ENCODE measurements at places on chromosomes 13 and 19.

GRCh38 chr13:32426191-32426989 lies 1.5 kb downstream of the N4BP2L1 start:
- DNase-seq: peak; percentile 16

DNA sequence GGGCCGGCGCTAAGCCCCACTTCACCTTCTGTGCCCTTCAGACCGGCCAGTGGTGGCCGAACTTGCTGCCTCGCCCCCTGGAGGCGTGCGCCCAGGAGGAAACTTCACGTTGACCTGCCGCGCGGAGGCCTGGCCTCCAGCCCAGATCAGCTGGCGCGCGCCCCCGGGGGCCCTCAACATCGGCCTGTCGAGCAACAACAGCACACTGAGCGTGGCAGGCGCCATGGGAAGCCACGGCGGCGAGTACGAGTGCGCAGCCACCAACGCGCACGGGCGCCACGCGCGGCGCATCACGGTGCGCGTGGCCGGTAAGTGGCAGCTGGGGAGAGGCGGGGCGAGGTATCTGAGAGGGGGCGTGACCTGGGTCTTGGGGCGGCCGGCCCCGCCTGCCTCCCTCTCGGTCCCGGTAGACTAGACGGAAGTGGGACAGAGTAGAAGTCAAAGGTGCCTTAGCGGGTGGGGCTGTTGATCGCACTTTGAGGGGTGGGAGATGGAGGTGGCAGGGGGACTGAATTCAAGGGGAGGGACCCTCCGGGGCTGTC lies 5.6 kb downstream of the ICAM5 start:
- no peak for DNase-seq

GRCh38 chr19:48169939-48170803 lies at the start of the genes LIG1 and ZSWIM9:
Gene LIG1, minus strand, starts transcription at chr19:48170344. Its CDS starts 4,778 bp downstream, at chr19:48165566.
Gene ZSWIM9, plus strand, starts transcription at chr19:48170680. Its CDS starts 1,123 bp downstream, at chr19:48171803.
- DNase-seq: peak; percentile 90

- DNase-seq: no peak
Measured at GRCh38 chr13:29483211-29483610, 112.3 kb downstream of the SLC7A1 start.

DNA sequence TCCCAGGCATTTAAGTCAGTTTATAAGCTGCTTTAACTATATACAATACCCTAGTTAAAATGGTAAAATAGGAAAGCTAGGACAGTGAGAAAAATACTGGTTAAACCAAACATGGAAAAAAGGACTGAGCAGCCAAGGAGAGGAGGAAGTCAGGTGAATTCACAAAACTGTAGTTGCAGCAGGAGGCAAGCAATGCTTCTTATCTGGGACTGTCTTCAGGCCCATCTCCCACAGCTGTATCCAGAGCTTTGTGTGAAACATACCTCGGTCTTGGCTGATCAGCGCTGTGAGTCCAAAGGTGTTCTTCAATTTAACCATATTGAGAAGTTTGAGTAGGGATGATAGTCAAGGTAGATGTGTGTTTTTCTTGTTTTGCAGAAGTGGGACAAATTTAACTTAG lies 15.7 kb upstream of the SUPT20H start:
- no peak for DNase-seq

DNA sequence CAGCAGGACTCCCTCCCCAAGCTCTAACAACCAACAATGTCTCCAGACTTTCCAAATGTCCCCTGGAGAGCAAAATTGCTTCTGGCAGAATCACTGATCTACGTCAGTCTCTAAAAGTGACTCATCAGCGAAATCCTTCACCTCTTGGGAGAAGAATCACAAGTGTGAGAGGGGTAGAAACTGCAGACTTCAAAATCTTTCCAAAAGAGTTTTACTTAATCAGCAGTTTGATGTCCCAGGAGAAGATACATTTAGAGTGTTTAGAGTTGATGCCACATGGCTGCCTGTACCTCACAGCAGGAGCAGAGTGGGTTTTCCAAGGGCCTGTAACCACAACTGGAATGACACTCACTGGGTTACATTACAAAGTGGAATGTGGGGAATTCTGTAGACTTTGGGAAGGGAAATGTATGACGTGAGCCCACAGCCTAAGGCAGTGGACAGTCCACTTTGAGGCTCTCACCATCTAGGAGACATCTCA lies 6.2 kb upstream of the CEACAM5 start:
- no peak for DNase-seq

DNA sequence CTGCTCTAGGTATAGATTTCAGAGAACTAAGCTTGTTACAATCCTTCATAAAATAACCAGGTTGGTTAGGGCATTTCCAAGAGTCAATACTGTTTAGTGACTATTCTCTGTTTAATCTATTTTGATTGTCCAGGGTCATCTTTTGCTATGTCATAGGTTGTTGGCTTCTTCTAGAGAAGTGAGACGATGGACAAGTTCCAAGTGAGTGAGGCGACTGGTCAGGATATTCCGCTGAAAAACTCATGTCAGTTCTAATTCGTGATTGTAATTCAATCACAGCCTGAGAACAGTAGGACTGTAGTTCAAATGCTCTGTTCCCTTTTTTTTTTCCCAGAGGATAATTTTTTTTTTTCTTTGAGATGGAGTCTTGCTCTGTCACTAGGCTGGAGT lies 15.8 kb upstream of the ALOX5AP start:
- DNase-seq: no peak

GRCh38 chr13:43227721-43228120 lies 204.3 kb downstream of the DNAJC15 start:
- no peak for DNase-seq
